ENCODE measurements at places on chromosomes 4 and X. TPM values are rescaled to one million over a fixed set of nuclear protein-coding genes. Genes with fewer than 3 reads are reported as not detected.

JCHAIN gene
- total RNA-seq = not detected

EMCN gene
- total RNA-seq = 94.7 TPM

TCP11X2 gene
- not detected for total RNA-seq

ACSL4 gene
- 176 TPM for total RNA-seq

MUC7 gene
- not detected for total RNA-seq

ADGRG2 gene
- not detected for total RNA-seq

HOPX gene
- total RNA-seq = 19.6 TPM

PTTG2 gene
- not detected for total RNA-seq

PAGE4 gene
- not detected for total RNA-seq

Data from thoracic aorta endothelial cell (primary cell).